Posterior vena cava (tissue), 2 donors: ENCODE measurements at places on chromosomes 2 and 18. TPM values are rescaled to one million over a fixed set of nuclear protein-coding genes. Genes with fewer than 3 reads are reported as not detected.

GRCh38 chr2:196427986-196428634, 211.4 kb upstream of the CCDC150 start:
- no peak for DNase-seq

DNA sequence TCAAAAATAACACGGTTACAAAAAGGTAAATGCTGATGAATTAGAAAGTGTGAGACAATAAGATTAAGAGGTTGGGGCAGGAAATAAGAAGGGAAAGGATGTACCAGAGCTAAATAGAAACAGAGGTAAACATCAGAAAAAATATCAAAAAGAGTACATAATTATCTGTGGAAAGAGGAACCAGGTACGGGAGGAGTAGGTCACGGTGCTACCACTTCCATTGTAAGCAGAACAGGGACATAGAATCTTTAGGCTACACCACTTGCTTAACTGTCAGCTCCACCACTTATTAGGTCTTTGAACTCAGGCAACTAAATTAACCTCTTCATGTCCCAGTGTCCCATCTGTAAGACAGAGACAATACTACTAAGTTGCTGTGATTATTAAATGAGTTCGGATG, 350.3 kb downstream of the LRATD1 start:
- no peak for DNase-seq

GRCh38 chr2:223414646-223415045, 187.5 kb downstream of the SCG2 start:
- DNase-seq, result peak; percentile 84

GRCh38 chr2:221590861-221591365, 18.8 kb upstream of the EPHA4 start:
- no peak for DNase-seq

HNMT gene
- total RNA-seq, result 37.5 TPM

CNDP1 gene
- 0.19 TPM for total RNA-seq

ALPI gene
- not detected for total RNA-seq

CWC22 gene
- 19.1 TPM for total RNA-seq

ACOXL gene
- not detected for total RNA-seq

AQP12A gene
- total RNA-seq, result not detected

CCDC74A gene
- 4.4 TPM for total RNA-seq

DHX57 gene
- total RNA-seq, result 21.0 TPM
